ENCODE measurements at places on chromosomes 7 and 10.

DNA sequence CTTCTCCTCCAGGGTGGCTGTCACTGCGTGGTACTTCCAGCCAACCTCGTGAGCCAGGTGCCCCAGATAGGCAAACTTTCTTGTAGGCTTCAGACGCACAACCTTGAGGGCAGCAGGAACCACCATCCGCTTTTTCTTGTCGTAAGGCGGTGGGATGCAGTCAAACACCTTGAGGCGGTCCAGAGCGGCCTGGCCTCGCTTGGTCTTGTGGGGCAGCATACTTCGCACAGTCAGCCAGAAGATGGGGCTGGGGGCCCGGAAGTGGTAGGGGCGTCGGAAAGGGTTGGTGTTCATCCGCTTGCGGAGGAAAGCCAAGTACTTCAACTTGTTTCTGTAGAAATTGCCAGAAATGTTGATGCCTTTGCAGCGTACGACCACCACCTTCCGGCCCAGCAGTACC lies 17.4 kb downstream of the SHOC2 start:
- DNase-seq: no peak

DNA sequence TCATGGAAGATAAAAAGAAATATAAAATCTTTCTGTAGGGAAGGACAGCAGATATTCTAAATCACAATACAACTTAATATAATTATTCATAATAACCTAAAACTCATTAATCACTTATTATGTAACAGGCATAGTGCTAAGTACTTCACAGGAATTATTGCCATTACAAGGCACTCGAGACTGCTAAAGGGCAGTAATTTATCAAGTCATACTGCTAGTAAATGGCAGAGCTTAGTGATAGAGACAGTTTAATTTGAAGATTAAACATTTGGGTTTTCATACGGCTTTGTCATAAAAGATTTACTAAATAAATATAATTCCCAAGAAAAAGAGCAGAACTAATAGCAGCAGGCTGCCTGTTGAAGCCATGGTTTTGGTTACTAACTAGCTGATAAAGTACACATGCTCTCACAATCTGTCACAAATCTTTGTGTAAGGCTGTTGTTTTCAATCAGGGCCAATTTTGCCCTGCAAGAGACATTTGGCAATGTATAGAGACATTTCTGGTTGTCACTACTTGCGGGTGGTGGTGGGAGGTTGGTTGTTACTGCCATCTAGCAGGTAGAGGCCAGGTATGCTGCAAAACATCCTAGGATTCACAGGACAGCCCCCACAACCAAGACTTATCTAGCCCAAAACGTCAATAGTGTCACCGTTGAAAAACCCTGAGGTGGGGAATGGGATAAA lies 233.3 kb upstream of the CACNA2D1 start:
- DNase-seq: no peak

DNA sequence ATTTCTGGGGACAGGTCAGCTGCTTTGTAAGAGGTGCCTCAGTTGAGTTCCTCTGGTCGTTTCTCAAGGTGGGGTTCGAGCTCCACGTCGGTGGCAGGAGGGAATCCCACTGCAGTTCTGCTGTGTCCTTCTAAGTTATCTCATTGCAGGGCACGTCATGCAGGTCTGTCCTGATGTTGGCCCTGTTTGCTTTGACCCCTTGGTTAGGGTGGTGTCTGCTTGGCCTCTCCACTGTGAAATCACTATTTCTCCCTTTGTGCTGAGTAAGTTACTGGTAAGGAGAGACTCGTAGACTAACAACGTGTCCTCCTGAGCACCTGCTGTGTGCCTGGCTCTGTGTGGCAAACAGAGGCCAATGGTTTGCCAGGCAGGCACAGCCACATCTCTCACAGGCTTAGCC lies 372.9 kb upstream of the ZMIZ1 start:
- DNase-seq: no peak

DNA sequence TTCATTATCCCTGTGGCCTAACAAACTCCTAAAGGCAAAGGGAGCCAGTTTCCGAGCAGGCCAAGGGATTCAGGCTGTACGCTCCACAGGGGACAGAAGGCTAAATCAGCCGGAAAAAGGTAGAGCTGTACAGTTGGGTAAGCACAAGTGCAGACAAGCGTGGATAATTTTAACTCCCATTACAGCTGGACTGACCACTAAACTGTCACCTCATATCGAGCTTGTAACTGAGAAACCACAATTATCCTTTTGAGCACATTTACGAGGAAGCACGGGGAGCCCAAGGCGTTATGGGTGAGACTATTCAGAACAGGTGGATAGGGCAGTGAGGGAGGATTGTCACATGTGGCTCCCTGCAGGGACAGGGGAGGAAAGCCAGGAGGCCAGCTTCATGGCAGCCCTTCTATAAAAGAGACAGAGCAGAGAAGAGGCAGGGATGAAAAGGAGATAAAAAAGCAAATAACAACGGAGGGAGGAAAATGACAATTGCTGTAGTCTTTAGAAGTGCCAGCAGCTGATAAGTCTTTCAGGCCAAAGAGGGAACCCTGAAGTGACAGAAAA lies 288.0 kb downstream of the FGFR2 start:
- peak; percentile 8 for DNase-seq

DNA sequence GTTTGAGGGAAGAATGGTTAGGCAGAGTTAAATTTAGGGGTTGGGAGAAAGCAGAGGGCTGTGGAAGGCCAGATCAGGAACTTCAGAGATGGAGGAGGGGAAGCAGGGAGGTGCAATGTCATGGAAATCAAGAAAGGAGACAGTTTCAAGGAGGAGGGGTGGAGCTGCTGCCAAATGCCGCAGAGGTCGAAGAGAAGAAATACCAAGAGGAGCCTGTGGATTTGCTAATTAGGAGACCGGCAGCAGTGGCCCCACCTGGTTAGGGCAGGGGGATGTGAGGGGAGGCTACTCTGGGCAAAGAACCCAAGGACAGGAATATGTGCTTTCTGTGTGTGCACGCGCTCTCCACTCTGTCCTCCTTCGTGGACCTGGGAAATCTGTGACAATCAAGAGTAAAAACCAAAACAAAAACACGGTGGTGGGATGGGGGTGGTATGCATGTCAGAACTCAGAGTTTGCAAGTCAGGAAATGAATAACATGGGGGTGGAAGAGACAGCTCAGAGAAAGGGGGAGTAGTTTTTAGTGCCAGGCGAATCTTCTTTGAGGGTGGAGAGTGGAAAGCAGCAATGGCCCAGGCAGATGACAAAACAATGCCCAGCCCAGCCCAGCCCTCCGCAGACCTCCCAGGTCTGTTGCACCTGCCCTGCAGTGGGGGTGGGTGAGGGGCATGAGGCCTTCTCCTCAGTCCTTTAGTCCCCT lies 102.9 kb upstream of the PAX2 start:
- DNase-seq: peak; percentile 87

GRCh38 chr10:25082276-25083204 lies 66.1 kb downstream of the THNSL1 start:
- no peak for DNase-seq

DNA sequence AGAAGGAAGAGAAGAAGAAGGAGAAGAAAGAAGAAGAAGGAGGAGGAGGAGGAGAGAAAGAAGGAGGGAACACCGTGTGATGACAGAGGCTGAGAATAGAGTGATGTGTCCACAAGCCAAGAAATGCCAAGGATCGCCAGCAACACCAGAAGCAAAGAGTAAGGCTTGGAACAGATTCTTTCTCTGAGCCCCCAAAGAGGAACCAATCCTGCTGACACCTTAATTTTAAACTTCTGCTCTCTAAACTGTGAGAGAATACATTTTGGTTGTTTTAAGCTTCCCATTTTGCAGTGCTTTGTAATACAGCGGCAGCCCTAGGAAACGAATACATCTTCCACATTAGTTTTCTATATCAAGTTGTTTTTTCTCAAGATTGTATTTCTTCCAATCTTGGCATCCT lies 13.9 kb upstream of the WNT8B start:
- no peak for DNase-seq

DNA sequence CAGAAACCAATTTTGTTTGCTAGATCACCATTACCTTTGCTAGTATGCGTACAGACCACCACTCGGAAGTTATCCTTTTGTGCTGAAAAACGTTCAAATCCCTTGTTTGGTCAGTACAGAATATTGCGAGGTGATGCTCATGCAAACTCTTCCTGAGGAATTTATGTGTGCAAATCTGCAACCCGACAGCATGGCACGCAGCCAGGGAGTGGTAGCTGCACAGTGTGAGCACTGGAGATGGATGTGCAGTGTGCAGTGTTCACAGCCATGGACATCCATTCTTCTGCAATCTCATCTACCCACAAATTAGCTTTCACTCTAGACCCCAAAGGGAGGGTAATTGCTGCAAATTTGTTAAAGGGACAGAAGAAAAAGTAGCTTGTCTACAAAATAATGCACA lies 72.2 kb downstream of the CACUL1 start:
- no peak for DNase-seq

GRCh38 chr10:137606-138005 lies 2.4 kb downstream of the ZMYND11 start:
- DNase-seq: no peak

- no peak for DNase-seq
These were observed 20.9 kb downstream of the PARP12 start for GRCh38 chr7:140041659-140042385.

- peak; percentile 13 for DNase-seq
These were observed 40.3 kb downstream of the CPVL start for GRCh38 chr7:29105752-29106668.

GRCh38 chr7:18895456-18895855 lies 222.0 kb downstream of the TWIST1 start:
- DNase-seq: no peak

- DNase-seq: no peak
These were observed 890.2 kb upstream of the KCND2 start for GRCh38 chr7:119382726-119383125.

GRCh38 chr7:27138472-27138871 lies 5.0 kb downstream of the HOXA5 start:
- DNase-seq: no peak

DNA sequence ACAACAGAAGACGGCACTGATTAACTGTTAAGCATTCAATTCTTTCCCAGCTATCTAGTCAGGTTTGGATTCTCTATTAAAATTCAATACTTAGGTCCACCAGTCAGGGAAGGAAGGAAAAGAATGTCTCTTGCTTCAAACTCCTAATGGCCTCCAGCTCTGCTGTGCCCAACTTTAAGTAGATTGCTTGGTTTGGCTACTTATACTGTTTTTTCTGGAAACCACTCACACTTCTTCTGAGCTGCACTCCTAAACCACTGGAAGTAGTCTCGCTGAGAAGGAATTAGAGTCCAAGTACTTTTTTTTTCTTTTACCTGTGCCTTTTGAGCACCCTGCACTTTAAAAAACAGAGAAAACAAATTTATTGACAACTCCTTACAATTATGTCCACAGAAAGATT lies 26.7 kb upstream of the COL1A2 start:
- no peak for DNase-seq
